ENCODE measurements at places on chromosomes 2 and 18.

DNA sequence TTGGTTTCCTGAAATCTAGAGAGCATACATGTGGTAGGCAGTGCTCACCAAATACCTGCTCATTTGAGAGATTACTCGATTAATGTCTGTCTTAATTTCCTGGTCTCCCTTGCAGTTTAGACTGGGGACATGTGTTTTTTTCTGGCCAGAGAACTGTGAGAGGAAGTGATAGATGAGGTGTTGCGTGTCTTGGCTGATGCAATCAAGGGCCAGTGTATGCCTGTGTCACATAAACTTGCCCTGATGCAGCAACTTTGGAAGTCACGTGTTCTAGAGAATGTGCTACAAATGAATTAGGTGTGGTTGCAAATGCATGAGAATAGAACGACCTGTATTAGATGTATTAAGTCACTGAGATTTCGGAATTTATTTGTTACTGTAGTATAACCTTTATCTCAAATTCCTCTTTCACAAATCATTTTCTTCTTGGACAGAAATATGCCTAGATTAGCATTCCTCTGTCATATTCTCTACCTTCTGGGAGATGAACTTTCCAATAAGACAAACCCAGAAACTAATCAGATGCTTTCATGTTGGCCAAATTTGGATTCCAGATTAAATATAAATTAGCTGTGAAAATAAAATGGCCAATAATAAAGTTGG lies 9.9 kb upstream of the IL1A start:
- peak; percentile 76 for DNase-seq

DNA sequence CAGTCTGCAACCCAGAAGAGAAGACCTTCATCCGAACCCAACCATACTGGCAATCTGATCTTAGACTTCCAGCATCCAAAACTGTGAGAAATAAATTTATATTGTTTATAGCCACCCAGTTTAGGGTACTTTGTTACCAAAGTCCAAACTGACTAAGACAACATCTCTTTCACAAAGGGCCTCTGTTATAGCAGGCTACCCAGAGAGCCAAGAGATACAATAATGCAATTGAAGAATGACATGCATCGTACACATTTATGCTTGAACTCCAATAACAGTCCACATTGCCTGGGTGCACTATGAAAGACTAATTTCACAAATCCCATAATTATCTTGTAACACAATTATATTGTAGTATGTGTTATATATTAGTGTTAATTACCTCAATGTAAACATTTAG lies 39.1 kb upstream of the ANKRD44 start:
- DNase-seq = no peak

DNA sequence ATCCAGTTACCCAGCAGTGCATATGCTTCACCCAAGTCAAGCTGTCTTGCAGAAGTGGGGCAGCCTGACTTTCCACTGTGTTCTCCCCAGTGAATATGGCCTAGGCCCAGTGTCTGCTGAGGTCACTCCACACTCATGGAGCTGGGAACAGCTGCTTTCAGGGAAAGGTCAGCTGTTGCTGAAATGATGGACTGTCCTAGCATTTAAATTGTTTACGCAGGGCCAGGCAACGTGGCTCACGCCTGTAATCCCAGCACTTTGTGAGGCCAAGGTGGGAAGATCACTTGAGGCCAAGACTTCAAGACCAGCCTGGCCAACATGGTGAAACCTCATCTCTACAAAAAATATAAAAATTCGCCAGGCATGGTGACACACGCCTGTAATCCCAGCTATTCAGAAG lies 86.5 kb downstream of the LIPG start:
- no peak for DNase-seq

DNA sequence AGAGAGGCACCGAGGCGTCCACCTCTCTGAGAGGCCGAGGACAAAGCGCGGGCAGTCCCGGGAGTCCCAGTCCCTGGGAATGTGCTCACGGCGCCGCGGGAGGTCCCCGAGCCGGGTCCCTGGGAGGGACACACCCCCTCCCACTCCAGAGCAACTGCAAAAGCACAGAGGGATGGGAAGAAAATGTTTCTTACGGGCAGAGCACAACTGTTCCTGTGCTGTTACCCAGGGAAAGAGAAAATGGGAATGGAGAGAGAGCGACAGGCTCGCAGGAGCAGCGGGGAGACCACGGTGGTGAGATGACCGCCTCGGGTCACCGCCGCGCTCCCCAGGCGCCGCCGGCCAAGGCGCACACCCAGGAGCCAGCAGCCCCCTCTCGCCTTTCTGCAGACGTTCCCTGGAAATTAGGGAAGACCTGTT lies 1.2 kb upstream of the BCL11A start:
- no peak for DNase-seq

- DNase-seq = no peak
Observed at GRCh38 chr18:10942998-10943397, 206.4 kb downstream of the PIEZO2 start.

DNA sequence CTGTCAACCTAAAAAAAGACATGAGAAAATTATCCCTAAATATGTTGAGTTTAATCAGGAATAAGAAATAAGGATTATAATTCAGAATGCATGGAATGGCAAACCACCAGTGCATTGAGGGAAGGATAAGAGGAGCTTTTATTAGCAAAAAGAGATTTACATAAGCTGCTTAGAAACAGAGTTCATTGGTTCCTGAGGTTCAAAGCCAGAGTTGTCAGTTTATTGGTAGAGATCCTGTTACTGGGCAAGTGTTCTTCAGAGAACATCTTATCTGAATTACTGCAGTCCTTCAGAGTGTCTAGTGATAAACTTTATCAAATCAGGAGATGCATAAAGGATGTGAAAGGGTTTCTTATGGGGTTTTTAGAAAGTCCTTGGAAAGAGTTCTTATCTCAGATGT lies 76.0 kb upstream of the MEX3C start:
- DNase-seq = no peak

DNA sequence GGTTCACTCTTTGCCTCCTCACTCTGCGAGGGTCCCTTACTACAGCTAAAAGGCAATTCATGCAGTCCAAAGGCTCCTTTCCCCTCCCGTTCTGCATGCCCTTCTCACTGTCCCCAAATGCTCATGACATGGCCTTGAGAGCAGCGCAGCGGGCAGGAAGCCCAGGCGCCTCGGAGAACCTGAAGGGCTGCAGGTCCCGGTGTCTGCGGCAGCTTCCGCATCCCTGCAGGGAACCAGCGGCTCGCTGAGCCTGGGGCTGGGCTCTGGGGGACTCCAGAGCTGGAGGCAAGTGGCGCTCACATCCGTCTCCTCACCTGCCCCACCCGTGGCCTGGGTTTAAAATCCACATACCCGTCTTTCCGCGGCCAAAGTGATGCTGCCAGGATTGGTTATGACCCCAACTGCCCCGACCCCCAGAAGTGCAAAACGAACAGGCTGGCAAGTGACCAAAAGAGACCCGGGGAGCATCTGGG lies 462 bp upstream of the CIDEA start:
- DNase-seq = no peak

DNA sequence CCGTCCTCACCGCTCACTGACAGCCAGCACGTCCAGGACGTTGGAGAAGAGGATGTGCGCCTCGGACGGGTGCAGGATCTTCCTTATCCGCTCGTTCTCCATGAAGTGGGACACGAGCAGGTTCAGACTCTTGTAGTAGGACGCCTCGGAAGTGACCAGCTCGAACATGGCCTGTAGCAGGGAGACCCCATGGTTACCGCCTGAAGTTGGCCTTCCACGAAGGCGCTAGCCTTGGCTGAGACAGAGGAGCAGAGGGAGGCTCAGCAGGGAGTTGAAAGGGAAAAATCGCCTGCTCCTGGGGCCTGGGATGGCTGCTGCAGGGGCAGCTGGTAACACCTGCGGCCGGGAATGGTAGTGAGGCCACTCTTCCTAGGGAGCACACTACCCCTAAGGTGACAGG lies 24.7 kb downstream of the SNORC start:
- DNase-seq = no peak

DNA sequence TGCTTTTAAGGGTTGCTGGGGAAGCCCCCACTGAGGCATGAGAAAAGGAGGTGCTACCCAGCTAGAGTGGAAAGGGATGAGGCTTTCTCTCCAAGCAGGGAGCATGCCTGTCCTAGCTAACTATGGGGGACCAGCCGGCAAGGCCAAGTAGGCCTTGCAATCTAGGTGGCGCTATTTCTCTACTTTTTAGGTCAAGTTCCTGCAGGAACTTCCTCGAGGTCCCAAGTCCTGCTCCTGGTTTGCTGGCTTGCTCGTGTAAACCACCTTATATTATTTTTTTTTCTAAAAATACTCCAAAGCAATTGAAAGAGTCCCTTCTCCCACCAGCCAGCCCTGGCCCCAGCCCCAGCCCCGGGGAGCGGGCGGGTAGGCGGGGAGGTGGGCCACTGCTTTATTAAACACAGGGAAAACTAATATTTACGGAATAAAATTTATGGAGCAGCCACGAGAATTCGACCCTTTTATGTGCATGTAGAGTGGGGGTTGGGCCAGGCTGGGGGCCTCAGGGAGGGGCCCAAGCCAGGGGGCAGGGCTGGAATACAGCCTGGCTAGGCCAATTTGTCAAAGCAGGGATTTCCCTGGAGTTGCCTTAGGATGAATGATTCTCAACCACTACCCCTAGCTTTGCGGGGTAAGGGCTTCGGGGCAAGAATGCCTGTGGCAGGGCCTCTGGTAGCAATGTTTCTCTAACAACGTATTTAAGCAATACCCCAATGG lies 12.8 kb upstream of the IHH start:
- DNase-seq = peak; percentile 62

- DNase-seq = no peak
Observed at GRCh38 chr2:19687017-19687659, 214.6 kb downstream of the TTC32 start.

- DNase-seq = peak; percentile 81
Observed at GRCh38 chr2:128178650-128179460, 87.9 kb downstream of the UGGT1 start.

DNA sequence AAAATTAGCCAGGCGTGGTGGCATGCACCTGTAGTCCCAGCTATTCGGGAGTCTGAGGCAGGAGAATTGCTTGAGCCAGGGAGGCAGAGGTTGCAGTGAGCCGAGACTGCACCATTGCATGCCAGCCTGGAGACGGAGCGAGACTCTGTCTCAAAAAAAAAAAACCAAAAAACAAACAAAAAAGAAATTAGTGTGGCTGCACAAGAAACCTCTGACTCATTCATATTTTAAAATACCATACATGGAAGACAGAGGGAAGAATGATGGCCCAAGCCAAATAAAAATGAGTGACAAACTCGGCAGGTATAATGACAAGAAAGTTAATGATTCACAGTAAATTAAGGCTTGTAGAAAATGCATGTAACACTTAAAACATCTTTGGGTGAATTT lies 875.8 kb downstream of the EPHA4 start:
- no peak for DNase-seq

DNA sequence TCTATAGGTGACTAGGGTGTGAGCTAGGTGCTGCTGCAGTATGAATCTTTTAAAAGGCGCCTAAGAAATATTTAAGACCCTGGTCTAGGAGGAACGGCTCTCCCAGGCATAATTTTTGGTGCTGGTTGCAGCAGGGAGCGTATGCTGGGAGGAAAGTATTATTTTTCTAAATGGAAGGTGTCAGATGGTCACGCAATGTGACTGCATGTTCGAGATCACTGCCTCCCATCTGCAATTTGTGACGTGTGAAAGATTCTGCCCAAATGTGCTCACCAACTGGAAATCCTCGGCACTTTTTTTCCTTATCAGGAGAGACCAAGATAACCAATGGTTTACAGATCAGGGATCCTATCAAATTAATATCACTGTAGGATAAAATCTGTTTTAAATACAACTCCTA lies 95.6 kb upstream of the KLHL14 start:
- DNase-seq = no peak

DNA sequence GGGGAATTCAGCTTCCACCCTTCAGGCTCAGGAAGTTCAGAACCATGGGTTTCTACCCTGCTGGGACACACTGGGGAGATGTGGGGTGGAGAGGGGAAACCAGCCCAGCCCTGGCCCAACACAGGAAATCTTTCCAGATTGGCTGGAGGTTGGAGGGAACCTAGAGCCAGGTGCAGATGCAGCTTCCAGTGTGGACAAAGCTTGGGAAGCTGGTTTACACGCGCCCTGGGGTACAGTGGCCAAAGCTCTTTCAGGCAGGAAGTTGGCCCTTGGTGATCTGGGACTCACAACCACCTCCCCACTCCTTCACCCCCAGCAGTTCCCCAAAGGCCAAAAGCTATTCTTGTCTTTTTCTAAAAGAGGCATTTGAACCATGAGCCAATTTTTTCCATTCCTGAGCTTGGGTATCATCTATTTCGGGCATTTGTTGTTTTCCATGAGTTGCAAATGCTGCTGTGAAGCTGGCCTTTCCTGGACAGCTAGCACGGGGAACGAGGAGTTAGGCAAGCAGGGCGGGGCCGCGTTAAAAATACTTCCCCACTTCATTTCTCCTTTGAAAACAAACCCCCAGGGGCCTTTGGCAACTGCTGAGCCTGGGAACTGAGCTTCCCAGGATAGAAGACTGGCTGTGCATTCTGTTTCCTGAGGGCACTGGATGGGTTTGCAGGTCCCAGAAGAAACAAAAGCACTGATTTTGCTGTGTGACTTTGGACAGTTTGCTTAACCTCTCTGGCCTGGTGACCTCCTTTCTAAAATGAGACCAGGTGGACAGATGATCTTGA lies 3.1 kb upstream of the ARID5A start:
- peak; percentile 87 for DNase-seq

DNA sequence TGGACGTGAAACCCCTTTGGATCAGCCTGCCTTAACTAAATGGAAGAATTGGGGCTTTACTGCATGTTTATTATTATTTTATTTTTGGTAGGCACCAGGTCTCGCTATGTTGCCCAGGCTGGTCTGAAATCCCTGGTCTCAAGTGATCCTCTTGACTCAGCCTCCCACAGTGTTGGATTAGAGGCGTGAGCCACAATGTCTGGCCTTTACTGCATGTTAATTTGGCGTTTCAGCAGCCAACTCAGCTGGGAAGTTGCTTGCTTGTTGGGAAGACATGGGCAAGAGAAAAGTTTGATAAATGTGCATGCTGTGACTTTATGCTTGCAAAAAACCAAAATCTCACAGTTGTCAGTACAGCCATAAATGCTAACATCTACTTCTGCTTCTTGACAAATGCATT lies 105.1 kb downstream of the FMNL2 start:
- no peak for DNase-seq

- no peak for DNase-seq
Observed at GRCh38 chr2:132953771-132954170, 283.8 kb upstream of the LYPD1 start.

DNA sequence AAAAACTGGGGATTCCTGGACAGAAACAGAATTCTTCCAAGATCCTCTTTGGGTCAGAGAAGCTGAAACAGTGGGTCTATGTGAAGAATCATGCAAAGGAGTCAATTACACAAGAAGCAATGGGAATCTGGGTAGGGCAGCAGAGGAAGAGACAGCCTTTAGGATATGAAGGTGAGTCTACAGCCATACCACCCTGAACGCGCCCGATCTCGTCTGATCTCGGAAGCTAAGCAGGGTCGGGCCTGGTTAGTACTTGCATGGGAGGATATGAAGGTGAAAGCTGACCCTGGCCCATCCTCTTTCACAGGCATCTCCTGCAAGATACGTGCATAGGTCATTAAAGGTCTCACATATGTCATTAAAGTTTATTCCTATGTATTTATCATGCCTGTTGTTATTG lies 1080.9 kb upstream of the FANCL start:
- DNase-seq = no peak

GRCh38 chr2:231041061-231041689 lies 3.9 kb downstream of the C2orf72 start:
- DNase-seq = no peak

GRCh38 chr2:69694894-69695849 lies 46.8 kb upstream of the ANXA4 start:
- peak; percentile 40 for DNase-seq

GRCh38 chr18:24947521-24948305 lies 404.3 kb downstream of the ZNF521 start:
- DNase-seq = no peak
